ENCODE measurements at places on chromosomes 2 and 18.

GRCh38 chr18:10495936-10496335 is 29.9 kb upstream of the NAPG start:
- no peak for DNase-seq

- DNase-seq: no peak
These were observed 483.8 kb downstream of the GALR1 start for GRCh38 chr18:77733292-77733903.

GRCh38 chr2:238739668-238740067 is 108.2 kb upstream of the TWIST2 start:
- DNase-seq: no peak

- DNase-seq: no peak
These were observed 141.4 kb downstream of the COL4A4 start for GRCh38 chr2:227022608-227023007.

DNA sequence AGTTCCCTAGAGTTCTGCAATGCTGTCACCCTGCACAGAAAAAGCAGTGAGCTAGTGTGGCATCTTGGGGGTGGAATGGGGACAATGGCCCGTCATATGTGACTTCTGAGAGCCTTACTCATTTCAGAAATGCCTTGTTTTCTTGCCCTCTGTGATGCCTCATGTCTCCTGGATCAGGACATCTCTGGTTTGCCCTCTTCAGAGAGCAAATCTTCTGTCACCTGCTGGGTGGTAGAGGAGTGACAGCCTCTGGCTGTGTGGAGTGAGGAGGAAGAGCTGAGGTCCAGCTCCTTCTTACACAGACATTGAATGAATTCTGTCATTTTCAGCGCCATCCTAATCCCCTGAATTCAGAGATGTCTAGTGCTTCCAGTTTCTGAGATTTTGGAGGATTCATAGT is 55.6 kb upstream of the PHLPP1 start:
- no peak for DNase-seq

DNA sequence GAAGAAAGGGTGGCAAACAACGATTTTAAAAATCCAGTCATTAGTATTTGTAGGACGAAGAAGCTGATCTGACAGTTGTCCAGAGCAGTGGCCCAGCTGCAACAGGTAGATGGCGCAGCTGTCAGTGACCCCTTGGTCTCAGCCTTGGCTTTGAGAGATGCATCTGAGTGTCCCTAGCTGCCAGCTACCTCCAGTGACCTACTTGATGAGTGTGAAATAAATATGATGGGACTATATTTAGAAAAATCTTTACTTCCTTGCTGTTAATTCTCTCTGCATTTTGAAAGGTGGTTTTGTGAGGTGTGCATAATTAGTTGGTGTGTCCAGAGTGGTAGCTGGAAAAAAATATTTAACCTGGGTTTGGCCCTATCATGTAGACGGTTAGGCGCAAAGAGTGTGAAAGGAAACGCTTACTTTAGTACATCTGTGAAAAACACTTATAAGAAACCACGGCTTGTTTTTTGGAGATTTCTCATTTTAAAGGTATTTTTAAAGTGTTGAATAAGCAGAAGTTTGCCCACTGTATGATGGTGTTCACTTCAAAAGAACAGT is 963 bp downstream of the INPP1 start:
- DNase-seq: no peak

DNA sequence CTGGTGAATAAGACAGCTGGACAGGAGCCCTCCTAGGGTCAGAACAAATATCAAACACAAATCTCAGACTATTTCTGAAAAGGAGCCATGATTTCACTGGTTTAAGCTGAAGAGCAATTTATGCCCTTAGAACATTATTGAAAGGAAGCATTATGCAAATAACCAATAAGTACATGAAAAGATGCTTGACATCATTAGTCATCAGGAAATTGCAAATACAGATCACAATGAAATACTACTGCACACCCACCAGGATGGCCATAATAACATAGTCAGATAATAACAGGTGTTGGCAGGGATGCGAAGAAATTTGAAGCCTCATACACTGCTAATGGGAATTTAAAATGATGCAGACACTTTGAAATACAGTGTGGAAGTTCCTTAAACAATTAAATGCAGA is 176.4 kb upstream of the RAB6C start:
- no peak for DNase-seq

DNA sequence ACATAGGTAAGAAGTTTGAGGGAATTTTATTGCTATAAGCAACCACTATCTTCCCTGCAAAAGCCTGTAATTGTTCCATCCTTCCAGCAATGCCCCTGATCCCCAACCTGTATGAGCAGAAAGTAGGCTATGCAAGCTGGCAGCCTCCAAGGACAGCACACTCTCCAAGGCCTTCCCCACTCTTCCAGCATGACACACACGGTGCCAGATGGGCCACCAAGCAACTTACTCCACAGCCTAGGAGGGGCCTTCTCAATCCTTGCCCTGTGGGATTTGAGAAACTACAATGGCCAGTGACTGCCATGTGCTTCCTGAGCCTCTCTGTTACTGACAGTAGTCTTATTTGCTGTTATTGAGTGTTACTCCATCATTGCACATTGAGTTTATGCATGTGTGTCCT is 137.5 kb downstream of the ACTR3 start:
- no peak for DNase-seq

DNA sequence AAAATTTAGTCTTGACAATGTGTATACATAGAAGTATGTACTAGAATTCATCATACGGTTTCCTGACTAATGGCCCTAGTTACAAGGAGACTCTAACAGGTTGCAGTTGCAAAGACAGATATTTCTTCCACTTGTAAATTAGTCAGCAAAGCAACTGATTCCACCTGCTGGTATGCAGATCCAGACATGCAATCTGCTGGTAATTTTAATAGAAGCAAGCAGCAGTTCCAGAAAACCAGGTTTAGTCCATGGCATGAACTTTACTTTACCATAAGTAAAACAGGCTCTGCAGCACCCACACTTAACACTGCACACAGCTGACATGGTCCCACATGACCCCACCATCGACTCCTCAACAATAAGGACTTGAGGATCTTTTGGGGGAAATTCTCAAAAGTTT is 110.9 kb upstream of the SP3 start:
- DNase-seq: no peak

DNA sequence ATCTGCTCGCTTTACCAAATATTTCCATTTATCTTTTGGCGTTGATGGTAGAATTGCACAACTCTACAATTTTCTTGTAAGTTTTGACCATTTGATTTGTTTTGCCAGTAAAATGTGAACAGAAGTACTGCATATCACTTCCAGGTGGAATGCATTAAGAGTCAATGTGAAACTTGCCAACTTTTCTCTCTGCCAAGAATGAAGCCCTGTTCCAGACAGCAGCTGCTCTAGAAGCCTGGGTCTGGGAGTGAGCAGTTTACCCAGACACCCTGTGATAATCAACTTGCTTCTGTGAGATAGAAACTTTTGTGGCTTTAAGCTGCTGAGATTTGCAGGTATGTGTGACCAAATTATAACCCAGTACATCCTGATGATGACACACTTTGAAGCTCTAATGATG is 115.9 kb upstream of the SYT4 start:
- DNase-seq: no peak

GRCh38 chr2:181774685-181775084 is 94.4 kb upstream of the NEUROD1 start:
- DNase-seq: no peak

GRCh38 chr2:6164986-6165747 is 473.0 kb downstream of the SOX11 start:
- DNase-seq: no peak

- DNase-seq: no peak
These were observed 49.0 kb upstream of the BIN1 start for GRCh38 chr2:127155947-127156346.

DNA sequence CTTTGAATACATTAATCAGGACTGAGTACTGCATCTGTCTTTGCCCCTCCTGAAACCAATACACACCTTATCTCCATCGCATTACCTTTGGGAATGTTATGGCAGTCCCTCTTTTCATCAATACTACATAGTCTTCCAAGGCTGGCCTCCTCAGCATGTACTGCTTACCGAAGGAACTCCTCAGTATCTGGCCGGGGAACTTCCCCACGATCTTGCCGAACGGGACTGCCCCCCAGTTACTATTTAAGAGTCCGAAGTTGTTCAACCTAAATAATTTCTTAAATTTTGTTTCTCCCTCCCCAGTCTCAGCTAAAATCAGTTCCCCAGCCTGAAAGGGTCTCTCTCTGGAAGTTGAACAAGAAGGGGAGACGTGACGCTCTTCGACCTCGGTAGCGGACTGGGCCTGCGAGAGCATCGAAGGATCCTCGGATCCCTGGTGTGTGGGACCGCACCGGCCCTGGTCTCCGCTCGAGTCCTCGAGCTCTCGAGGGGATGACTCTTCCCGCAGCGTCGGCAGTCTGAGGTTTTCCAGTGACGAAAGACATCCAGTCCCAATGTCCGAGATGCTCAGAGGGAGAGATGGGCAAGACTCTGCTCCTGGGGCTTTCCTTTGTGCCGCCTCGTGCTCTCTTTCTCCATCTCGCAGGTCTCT is 489 bp downstream of the TRMT61B start:
- DNase-seq: no peak

DNA sequence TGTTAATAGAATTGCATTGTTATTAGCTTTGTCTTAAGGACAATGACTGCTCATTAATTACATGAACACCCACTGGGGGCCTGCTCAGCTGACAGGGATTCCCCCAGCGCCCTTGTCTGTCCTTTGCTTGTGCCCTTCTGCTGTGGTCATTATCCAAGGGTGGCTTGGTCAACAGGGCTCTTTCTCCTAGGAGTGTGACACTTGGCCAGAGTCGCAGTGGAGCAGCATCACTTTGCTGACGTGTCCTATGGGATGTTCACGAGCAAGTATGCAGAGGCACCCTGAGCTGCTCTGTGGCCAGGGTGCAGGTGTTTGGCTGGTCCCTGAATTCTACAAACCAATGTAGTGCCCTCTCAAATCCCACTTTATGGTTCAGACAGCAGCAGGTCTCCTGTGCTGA is 46.0 kb downstream of the PTGR3 start:
- DNase-seq: no peak

DNA sequence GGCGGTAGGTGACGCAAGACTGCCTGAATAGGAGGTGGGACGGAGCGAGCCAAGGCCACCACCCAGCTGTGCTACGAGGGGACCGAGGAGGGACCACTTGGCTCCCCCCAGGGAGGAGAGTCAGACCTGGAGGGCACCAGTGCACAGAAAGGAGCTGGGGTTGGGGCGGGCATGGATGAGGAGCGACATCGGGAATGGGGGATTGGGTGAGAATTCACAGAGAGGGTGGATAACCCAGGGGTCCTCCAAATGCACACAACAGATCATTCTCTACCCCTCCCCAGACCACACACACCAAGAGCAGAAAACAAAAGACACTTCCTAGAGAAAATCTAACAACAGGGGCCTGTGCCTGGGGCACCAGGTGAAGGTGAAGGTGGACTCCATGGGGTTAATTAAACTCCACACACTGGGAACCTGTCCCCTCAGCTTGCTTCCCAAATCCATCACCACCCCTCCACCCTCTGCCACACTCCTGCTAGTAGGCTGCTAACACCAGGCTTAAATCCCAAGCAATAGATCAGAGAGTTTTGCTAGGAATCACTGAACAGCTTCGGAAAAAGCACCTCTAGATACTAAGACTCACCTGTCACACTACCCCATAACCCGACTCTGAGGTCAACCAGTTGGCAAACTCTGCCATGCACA is 274.6 kb downstream of the EIPR1 start:
- DNase-seq: no peak

DNA sequence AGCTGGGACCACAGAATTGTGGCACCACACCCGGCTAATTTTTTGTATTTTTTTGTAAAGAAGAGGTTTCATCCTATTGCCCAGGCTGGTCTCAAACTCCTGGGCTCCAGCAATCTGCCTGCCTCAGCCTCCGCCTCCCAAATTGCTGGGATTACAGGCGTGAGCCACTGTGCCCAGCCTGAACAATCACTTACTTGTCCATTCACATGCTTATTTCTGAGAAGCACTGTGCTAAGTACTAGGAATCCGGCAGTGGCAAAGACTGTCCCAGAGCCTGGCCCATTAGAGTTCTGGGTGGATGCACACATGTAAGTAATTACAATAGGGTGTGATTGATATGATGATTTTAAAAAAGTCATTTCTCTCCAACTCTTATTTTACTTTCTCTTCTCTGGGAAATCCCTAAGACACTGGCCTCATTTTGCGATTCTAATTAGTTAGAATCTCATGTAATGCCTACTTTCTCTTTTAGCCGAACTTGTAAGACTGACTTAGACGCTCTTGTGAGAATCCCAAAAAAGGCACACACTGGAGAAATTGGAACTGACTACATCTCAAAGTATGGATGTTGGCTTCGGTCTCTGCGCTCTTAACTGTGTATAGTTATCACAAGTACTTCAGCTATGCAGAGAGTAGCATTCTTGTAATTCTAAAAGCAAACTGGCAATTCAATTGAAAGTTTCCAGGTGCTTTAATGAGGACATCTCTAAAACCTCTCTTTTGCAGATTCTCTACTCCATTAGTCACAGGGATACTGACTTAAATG is 567.7 kb downstream of the DCC start:
- DNase-seq: peak; percentile 33

DNA sequence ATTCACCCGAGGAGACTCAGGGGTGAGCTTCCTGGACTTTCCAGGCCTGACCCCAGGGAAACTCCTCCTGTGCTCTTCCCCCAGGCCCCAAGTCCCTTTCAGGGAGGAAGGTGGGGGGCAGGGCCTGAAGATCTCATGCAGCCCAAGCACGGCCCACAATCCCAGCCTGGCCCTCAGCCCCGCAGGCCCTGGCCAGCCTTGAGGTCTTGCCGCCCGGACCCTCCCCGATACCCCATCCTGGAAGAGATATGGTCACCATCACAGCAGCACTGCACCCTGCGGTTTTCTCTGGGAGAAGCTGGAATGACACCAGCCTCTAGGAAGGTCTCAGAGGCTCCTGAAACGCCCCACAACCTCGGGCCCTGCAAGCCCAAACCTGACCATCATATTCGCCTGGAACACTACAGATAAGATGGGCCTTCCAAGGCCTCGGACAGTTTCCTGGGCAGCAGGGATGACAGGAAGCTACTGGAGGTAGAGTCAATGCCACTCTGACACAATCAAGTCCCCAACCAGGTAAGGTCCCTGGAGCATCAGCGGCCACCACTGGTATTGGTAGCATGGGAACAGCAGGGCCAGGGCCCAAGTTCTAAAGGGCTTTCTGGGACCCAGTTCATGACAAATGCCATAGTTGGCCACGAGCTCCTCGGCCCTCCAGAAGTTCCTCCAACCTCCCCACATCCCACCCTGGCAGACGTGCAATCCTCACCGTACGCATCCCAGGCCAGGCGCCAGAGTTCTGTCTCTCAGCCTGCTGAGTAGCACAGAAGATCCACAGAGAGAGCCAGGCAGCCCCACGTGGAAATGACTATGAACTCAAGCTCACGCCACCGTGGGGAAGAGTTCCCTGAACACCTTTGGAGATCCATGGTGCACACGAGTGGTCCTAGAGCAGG is 8.6 kb downstream of the SDC1 start:
- no peak for DNase-seq

DNA sequence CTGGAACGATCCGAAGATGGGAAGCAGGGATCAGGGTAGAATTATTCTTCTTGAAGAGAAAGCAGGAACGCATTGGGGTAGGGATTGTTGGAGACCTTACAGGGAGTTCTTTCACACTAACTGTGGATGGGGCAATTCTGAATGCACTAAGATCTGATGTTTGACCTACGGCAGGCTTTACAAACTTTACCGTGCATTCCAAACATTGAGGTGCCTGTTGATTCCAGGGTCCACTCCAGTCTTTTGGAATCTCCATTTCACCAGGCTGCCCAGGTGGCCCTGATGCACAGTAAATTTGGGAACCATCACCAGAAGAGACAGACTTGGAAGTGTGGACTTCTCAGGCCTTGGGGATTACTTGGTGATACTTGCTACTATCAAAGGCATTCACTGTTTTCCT is 76.9 kb downstream of the RFTN2 start:
- no peak for DNase-seq
